ENCODE measurements at places on chromosomes 6 and 20.

- no peak for DNase-seq
Observed at GRCh38 chr6:155436981-155437749, 18.5 kb downstream of the NOX3 start.

DNA sequence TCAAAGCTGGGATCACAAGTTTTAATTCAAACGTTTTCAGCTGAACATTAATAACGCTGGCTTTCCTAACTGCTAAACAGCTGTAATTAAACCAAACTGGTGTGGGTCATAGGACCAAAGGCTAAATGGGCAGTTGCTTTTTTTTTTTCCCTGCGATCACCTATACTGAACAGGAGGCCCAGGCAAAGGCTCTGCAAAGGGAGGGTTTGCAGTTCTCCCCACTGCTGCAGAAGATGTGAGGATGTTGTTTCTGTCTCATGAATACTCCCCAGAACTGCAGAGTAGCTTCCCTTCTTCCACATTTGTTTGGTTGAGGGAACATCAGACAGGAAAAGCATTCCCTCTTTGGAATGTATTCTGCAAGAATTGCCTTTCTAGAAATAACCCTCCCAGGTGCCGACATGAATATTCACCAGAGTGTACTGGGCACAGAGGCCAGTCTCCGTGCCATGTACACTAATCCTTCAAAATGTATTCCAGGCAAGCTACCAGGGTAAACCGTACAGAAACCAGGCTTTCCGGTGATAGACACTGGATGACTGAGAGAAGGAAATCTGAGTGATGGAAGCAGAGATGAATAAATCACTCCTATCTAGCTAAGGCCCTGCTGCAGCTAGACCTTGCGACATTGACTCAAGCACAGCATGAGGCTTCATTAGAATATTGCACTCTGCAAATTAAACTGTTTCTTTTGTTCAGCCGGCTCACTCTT, 370.1 kb downstream of the BTBD9 start:
- DNase-seq, result no peak

- DNase-seq, result no peak
Observed at GRCh38 chr6:163719028-163719742, 304.7 kb downstream of the QKI start.

- DNase-seq, result no peak
Observed at GRCh38 chr6:35497571-35498421, 917 bp upstream of the TEAD3 start.

GRCh38 chr6:24931718-24932691, 3.8 kb downstream of the RIPOR2 start:
- DNase-seq, result no peak

- no peak for DNase-seq
Observed at GRCh38 chr6:82786248-82786647, 279.4 kb downstream of the UBE3D start.

- no peak for DNase-seq
Observed at GRCh38 chr20:23628402-23629016, 9.2 kb downstream of the CST3 start.

DNA sequence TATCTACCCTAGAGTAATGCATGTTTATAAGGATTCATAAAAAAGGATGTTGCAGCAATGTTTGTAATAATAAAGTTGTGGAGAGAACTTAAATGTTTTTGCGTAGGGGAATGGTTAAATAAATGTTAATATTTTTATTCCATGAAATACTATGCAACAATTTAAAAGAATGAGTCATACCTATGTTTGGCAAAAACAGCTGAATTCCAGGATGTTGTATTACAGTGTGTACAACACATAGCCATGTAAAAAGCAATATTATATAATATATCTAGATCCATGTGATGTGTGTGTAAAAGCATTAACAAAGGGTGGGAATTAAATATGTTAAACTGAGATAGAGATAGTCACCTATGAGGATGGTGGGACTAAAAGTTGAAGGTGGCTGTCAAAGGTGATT, 21.1 kb upstream of the PKIB start:
- no peak for DNase-seq

Data from fibroblast of skin of left biceps (primary cell).